Myometrial cell (primary cell): ENCODE measurements at places on chromosomes 5 and 9. TPM values are rescaled to one million over a fixed set of nuclear protein-coding genes. Genes with fewer than 3 reads are reported as not detected.

WNT8A gene
- not detected in 2 replicates for total RNA-seq

HTR4 gene
- not detected in 2 replicates for total RNA-seq

CDO1 gene
- 1.7 and 4.6 TPM in 2 replicates for total RNA-seq

GFI1B gene
- not detected in 2 replicates for total RNA-seq

FGF1 gene
- total RNA-seq: 0.29 and 1.8 TPM in 2 replicates
